Breast epithelium (tissue), 4 donors: ENCODE measurements at places on chromosomes 11 and 22.

GRCh38 chr22:29336751-29337490, 21.4 kb upstream of the RASL10A start:
- H3K27ac ChIP-seq, result peak overlapping the region; percentile 94
- no peaks in the 10 kb centered on the region for H3K27me3 ChIP-seq
- peak; percentile 74 for DNase-seq
- H3K4me1 ChIP-seq, result peaks cover 9% of the 10 kb centered on the region
- H3K4me3 ChIP-seq, result peak overlapping the region; percentile 30

DNA sequence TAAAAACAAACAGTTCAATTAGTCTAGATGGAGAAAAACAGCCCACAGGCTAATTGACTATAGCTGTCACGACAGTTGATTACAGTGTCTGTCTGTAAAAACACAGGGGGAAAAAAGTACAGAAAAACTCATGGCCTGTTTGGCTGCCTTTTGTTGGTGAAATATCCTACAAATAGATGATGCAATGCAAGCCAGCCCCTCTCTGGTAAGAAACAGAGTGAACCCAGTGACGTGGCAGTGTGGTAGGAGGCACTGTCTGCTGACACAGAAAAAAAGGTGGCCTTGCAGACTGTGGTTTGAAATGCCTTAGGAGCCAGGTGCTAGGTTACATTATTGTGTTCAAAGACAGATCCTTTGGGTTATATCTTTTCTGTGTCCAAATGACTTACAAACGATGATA, 431.4 kb upstream of the CCDC90B start:
- no peak overlapping the region for H3K4me3 ChIP-seq
- no peak for DNase-seq
- H3K27me3 ChIP-seq, result no peaks in the 10 kb centered on the region
- no peaks in the 10 kb centered on the region for H3K36me3 ChIP-seq

- no peaks in the 10 kb centered on the region for H3K36me3 ChIP-seq
- H3K27me3 ChIP-seq, result no peaks in the 10 kb centered on the region
- peak overlapping the region; percentile 21 for H3K4me3 ChIP-seq
- H3K4me1 ChIP-seq, result no peaks in the 10 kb centered on the region
- peak overlapping the region; percentile 81 for H3K27ac ChIP-seq
These were observed 666 bp downstream of the SLC25A18 start for GRCh38 chr22:17563936-17564391.

GRCh38 chr22:27068121-27068520, 410.7 kb downstream of the MIAT start:
- H3K4me3 ChIP-seq, result no peak overlapping the region
- DNase-seq, result no peak
- H3K36me3 ChIP-seq, result no peaks in the 10 kb centered on the region
- H3K27me3 ChIP-seq, result no peaks in the 10 kb centered on the region
- no peaks in the 10 kb centered on the region for H3K4me1 ChIP-seq
- H3K27ac ChIP-seq, result no peak overlapping the region
